Cardiac ventricle fibroblast (primary cell): ENCODE measurements at places on chromosomes 7 and 10. TPM values are rescaled to one million over a fixed set of nuclear protein-coding genes. Genes with fewer than 3 reads are reported as not detected.

Gene TSC22D4
- total RNA-seq, result 37.2 and 43.4 TPM in 2 replicates

Gene PHYHIPL
- not detected in 2 replicates for total RNA-seq

Gene HOXA7
- total RNA-seq, result not detected in 2 replicates

Gene ENTPD1
- 0.49 and 0.75 TPM in 2 replicates for total RNA-seq

Gene H2BK1
- not detected in 2 replicates for total RNA-seq

Gene AKR1C4
- not detected in 2 replicates for total RNA-seq

Gene CYP3A4
- total RNA-seq, result not detected in 2 replicates

Gene MCM7
- 11.0 and 17.1 TPM in 2 replicates for total RNA-seq

Gene SPDYE11
- not detected in 2 replicates for total RNA-seq

Gene SCIN
- total RNA-seq, result not detected in 2 replicates
